ENCODE measurements at places on chromosomes 6 and 20.

GRCh38 chr6:9116026-9116425 lies 680.7 kb upstream of the SLC35B3 start:
- no peak for DNase-seq

GRCh38 chr6:36296240-36296639 lies 26.4 kb downstream of the PNPLA1 start:
- no peak for DNase-seq

DNA sequence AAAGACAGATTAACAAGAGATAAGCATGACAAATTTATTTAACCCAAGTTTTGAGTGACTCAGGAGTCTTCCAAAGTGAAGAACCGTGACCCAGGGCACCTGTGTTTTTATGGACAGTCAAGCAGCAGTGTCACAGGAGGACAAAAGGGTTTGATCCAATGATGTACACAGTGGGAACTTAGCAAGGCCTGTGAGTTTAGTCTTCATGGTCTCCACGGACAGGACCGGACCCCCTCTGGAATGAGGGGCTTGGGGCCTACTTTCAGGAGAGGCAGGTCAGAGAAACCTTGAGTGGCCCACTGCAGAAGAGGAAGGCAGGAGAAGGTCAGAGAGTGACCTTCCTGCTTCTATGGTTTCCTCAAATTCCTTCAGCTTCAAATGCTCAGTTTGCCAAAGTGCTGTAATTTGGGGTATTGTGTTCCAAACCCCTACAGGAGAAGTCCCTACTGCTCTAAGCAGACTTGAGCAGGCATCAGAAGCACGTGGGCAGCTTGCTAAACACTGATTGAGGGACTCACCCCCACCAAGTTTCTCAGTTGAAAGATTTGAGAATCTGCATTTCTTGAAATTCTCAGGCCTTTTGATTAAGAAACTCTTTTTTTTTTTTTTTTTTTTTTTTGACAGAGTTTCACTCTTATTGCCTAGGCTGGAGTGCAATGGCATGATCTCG lies 26.4 kb upstream of the ZMYND8 start:
- DNase-seq: no peak

DNA sequence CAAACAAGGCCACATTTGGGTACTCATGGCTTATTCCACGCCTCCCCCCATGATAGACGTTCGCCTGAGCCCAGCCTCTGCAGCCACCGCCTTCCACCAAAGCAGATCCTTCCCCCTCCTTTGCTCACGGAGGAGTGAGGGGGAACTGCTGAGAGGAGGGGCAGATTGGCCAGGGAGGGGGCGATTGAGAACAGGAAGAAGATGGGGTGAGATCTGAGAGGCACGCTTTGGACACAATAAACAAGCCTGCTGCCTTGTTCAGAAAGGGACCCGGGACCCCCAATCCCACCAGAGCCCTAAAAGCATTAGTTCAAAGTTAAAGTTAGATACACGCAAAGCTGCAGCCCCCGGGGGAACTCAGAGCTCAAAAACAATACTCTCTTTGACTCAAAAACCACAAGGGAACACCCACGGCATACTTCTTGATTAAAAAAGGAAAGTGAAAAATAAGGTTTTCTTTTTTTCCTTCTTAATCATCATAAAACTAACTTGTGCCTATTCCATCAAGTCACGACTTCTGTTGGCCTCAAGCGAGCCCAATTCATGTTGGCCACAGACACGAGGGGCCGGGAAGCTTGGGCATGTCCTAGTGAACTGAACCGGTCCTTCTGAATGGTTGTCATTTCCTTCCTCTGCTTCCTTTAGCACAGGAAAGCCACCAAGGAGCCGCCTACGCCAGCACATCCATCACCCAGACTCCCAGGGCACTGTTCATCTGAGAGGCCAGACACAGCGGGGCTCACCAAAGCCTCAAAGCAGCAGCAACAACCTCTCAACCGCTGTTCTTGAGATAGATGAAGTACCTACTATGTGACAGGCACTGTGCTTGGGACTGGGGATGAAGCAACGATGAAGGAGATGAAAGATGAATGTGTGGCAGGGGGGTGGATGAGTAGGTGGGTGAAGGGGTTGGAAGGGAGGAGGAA lies 44.7 kb downstream of the NFATC2 start:
- peak; percentile 46 for DNase-seq

DNA sequence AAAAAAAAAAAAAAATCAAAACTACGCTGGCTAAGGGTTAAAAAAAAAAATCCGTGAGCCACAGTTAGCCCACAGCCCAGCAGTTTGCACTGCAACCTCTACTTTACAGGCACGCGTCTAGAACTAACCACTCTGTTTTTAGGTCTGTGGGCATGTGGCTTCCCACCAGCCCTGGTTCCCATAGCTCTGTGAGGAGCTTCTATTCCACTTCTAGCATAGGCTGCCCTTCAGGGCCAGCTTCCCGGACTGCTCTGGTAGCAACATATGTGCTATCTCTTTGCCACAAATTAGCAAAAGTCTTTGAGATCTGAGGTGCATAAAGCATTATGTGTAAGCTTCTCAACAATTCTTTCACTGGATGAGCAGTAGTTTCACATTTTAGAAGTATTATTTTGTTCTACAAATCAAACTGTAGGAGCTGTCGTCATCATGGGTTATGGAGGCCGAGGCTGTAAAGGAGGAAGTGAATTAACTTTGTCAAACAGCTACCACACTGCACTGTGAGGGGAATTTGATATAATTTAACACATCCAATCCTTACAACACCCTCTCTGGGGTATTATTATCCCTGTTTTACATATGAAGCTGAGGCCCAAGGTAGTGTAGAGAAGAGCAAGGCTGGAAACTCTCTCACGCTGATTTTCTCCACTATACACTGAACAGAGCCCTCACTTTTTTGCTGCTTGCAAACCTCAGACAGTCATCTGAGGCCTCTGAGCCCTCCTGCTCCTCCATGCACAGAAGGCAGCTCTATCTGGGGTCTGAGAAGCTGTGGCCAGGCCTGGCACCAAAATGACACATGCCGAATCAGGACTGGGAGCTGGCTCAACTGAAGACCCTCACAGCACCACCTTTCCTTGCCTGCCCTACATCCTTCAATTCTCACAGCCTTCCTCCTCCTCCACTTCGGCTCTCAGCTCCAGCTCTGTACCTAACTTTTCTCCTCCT lies 35.4 kb downstream of the MAN1A1 start:
- no peak for DNase-seq

- no peak for DNase-seq
Observed at GRCh38 chr6:74507649-74508048, 698.2 kb downstream of the COL12A1 start.

GRCh38 chr6:10733151-10733715 lies 10.4 kb downstream of the TMEM14C start:
- DNase-seq: no peak

DNA sequence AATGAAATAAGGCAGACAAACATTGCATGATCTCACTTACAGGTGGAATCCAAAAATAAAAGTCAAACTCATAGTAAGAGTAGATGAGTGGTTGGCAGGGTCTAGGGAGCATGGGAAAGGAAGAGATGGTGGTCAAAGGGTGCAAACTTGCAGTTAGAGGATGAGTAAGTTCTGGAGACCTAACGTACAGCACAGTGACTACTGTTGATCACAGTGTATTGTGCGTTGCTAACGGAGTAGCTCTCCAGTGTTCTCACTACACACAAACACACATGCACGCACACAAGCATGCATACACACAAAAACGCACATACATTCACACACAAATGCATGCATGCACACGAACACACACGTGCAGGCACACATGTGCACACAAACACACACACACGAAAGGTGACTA lies 54.9 kb downstream of the LY86 start:
- no peak for DNase-seq

- DNase-seq: no peak
Observed at GRCh38 chr20:51487565-51488268, 54.8 kb downstream of the NFATC2 start.

DNA sequence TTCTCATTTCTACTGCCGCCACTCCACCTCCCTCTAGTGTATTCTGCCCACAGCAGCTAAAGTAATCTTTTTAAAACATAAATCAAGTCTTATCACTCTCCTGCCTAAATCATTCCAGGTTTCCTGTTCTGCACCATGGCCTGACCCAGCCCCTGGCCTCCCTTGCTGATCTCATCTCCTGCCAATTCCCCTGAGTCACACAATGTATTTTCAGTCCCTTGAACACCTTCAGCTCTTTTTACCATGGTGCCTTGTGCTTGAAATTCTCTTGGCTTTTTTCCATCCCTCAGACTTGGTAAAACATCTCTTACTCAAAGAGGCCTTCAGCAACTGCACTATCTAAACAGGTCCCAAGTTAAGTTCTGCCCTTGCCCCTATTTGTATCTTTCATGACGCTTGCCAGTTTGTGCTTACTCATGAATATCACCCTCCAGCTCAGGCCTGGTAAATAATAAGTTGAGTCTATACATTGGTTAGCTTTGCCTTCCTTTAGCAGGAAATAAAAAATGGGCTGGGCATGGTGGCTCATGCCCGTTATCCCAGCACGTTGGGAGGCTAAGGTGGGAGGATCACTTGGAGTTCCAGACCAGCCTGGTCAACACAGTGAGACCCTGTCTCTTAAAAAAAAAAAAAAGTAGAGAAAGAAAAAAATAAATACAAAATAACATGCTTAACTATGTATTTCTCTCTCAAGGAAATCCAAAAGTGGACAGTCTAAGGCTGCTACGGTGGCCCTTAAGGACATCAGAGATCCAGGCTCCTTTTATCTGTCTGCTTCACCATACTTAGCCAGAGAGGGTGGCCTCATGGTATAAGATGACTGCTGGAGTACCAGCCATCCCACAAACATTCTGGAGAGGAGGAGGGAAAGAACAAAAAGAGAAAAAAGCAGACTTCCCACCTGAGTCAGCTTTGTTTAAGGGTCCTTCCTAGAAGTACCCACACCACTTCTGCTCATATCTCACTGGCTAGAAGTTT lies 62.2 kb downstream of the ARFGEF2 start:
- no peak for DNase-seq

GRCh38 chr20:10511509-10512251 lies 76.6 kb downstream of the SLX4IP start:
- DNase-seq: peak; percentile 49

- DNase-seq: no peak
Observed at GRCh38 chr20:63017076-63017825, 10.5 kb upstream of the BHLHE23 start.

DNA sequence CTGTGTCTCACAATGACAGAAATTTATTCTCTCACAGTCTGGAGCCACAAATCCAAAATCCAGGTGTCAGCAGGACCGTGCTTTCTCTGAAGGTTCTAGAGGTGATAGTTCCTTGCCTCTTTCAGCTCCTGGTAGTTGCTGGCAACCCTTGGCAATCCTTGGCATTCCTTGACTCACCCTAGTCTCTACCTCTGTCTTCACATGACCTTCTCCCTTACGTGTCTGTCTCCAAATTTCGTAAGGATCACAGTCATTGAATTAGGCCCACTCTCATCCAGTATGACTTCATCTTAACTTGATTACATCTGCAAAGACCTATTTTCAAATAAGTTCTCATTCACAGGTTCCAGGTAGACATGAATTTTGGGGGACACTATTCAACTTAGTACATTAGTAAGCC lies 143.1 kb downstream of the CEP57L1 start:
- no peak for DNase-seq

DNA sequence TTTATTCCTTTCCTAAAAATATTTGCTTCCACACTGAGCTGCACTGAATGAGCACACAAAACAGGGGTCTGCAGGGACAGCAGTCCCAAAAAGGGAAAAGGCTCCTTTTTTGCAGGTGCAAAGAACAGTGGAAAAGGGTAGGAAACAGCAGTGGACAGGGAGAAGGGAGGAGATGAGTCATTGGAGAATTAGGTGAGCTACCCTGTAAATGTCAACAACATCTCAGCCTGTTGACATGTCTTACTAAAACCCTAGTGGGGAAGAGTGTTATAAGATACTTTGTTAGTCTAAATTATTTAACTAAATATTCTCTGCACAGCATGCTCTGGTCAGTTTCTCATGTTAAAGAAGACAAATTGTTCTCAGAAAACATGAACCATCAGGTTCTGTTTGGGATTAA lies 151.5 kb upstream of the FBXL4 start:
- DNase-seq: no peak

- no peak for DNase-seq
Observed at GRCh38 chr6:130054725-130055124, 36.3 kb downstream of the L3MBTL3 start.

DNA sequence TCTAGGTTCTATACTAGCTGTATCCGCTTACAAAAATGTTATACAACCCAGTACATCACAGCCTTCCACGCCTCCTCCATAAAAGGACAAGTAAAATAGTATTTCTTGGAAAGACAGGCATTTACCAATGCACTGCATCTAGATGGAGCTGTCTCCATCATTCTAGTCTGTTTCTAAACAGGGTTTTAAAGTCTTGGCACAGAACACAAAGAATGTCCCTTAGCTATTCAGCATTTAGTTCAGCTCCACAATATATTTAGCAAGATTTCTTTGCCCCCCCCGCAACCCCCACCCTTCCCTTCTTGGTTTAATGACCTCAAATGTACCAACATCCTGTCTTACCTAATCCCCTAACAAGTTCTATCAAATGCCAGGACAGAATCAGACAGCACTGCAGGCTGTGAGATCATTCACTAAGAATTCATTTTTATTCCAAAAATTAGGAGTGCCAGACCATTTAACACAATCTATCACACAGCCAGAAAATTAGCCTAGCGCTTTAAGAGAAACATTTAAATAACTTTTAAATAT lies 198.6 kb downstream of the BACH2 start:
- DNase-seq: no peak

- no peak for DNase-seq
Observed at GRCh38 chr20:53806683-53807401, 213.2 kb upstream of the ZNF217 start.

DNA sequence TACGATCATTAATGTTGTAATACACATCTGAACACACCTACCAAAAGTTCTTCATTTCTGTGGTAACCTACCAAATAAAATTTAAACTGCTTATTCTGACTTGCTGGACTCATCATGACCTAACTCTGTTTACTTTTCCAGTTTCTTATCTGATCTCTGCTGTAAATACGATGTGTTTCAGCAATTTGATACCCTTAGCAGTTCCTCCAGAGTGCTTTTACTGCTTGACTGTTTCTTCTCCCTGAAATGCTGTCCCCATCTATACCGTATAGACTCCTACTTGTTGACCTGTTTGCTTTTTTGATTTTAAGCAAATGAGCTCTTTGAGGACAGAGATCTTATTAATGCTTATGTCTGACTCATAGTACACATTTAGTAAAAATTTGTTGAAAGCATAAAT lies 119.5 kb downstream of the SCAF8 start:
- no peak for DNase-seq

DNA sequence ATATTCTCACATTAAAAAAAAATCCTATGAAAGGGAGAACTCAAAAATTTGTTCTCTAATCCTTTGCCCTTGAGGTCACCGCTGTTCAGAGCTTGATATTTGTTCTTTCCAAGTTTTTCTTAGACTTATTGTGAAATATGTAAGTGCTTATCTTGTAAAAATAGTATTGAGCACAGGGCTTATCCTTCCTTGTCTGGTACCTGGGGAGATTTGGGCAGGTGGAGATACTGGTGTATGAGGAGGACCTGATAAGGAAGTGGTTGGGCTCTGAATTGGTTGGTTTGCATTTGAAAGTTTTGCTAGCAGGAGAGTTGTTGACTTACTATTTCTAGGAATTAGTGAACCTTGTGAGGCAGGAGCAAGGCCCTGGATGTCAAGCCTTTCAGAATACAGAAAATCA lies 28.9 kb upstream of the ANKEF1 start:
- no peak for DNase-seq
